NCI-H2081 treated with DMSO at 0.1 percent for 48 hours (cell line): ENCODE measurements at places on chromosomes 6 and 20.

DNA sequence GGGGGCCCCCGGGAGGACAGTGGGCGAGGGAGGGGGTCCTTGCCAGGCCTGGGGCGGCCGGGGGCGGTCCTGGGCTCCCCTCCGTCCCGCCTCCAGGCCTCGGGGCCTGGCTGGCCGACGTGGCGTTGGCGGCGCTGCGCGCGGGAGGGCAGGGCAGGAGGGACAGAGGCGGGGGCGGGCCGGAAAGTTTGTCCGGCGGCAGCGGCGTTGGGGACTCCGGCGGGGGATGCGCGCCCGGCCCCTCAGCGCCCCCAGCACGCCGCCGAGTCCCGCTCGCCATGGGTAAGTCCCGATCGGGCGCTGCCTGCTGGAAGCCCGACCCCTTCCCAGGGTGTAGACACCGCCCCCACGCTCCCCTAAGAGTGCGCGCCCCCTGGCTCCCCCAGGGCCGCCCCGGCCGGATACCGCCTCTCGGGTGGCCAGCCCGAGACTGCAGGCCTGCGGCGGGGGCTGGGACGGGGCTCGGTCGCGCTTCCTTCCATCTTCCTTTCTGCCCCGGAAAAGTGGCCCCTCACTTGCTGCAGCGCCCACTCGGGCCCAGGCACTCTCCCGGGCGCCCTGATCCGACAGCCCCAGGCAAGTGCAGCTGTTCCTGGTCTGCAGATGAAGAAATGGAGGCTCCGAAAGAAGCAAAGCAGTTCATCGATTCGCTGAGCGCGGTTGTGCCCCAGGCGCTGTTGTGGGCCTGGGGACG is at the start of gene SLC2A10:
Gene SLC2A10 (plus strand): TSS at position 191 of the 694 bp plus-strand sequence. CDS start 88 bp downstream, at position 279.
- DNase-seq: no peak

- no peak for DNase-seq
Measured at GRCh38 chr6:158789115-158789917, 29.9 kb downstream of the EZR start.

DNA sequence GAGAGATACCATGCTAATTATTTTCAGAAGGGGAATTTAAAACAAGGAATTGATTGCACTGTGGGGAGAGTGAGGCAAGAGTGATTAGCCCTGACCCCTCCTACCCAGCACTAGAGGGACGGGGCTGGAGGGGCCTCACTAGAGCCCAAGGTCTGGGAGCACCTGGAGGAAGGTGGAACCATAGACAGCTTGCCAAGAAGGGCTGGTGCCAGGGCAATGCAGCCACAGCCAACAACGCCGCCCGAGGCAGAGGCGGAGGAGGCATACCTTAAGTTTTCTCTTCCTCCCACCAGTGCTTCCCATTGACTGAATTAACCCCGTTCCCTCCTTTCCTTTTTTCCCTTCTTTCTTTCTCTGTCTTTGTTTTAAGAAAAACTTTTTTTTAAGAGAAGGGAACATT is 40.0 kb downstream of the IYD start:
- DNase-seq: no peak

- no peak for DNase-seq
Measured at GRCh38 chr20:33531047-33531877, 41.4 kb downstream of the CBFA2T2 start.

- DNase-seq: no peak
Measured at GRCh38 chr6:124956018-124956417, 6.2 kb upstream of the RNF217 start.
